Astrocyte of the spinal cord (primary cell): ENCODE measurements at places on chromosomes 2 and 18.

DNA sequence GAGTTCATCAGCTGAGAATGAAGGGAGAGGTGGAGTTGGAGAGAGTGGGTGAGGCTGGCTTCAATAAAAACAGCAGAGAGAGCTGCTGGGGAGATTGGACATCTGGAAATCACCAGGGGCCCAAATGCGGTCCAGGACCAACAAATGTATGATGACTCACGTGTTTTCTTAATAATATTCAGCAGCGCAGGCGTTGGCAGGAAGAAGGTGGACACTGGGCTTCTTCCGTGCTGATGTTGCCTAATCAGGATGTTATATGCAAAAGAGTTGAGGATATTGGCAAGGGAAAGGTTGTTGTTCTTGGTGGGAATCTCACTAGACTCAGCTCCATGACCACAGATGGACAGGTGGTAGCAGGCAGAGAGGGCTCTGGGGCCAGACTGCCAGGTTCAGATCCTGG is 12.8 kb upstream of the PLA2R1 start:
- DNase-seq: peak; percentile 96

GRCh38 chr2:14942987-14943386 is 310.5 kb downstream of the LRATD1 start:
- no peak for DNase-seq

DNA sequence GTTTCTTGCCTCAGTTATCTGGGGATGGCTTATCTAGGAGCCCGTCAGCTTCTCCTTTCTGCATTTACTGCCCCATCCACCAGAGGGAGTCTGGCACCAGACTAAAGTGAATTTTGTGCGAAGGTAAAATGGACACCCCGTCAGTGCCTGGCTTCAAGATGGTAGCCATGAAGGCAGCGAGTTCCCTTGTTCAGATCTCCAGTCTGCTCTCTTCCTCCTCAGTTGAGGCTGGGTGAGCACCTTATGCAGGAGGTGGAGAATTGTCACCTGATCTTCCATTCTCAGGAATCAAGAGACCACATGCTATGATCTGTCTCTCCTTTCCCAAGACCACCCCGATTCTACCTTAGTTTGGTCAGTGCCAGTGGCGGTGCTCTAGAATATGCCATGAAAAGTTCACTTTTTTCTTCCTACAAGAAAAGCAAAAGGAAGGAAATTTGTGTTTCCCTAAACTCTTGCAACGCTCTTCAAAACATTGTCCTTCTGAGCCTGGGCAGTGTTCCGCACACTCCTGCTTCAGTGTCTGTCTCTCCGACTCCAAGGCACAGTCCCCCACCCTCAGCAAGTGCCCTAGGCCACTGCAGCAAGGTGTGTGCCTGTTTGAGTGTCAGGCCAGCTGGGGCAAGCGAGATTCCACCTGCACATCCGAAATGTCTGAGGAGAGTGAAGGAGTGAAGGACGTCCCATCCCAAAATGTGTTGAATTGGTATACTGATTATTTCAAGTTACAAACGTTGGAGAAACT is 168.6 kb downstream of the SS18 start:
- no peak for DNase-seq

DNA sequence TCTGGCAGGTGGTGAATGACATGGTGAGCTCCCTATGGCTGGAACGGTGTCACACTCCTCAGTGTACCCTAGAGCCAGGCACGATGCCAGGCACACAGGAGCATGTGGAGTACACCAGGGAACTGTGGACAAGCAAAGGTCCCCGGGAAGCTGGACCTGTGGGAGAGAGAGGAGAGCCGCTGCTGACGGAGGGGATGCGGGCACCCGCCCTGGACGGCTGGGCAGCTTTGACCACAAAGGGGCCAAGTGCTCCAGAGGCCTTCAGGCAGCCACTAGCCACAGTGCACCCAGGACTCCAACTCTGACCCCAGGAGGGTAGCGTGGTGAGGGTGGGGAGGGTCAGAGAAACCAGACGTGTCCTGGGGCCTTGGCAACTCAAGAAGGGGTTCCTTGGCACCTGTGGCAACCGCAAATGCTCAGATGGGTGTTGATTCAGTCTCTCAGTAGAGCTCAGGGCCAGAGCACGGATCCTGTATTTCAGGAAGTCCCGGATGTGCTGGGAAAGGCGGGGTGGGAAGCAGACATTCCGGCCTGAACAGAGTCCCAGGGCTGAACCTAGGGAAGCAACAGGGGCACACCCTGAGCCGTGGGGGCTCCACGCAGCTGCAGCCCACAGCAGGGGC is 2.3 kb upstream of the MAB21L4 start:
- no peak for DNase-seq
